H7 (cell line): ENCODE measurements at places on chromosomes 2 and 18. TPM values are rescaled to one million over a fixed set of nuclear protein-coding genes. Genes with fewer than 3 reads are reported as not detected.

- no peak for DNase-seq
Measured at GRCh38 chr2:228245601-228246000, 64.1 kb upstream of the SPHKAP start.

Gene RAB17
- 23.3 and 25.5 TPM in 2 replicates for total RNA-seq

Gene MOCOS
- 1.7 and 2.4 TPM in 2 replicates for total RNA-seq

Gene IL1R2
- 0.17 and 0.44 TPM in 2 replicates for total RNA-seq

- no peak for DNase-seq
Measured at GRCh38 chr2:46314065-46314835, 17.0 kb downstream of the EPAS1 start.

- DNase-seq: no peak
Measured at GRCh38 chr2:63876311-63876710, 34.6 kb downstream of the UGP2 start.

Gene CDH2
- total RNA-seq: 101 and 106 TPM in 2 replicates

Gene MROH2A
- not detected in 2 replicates for total RNA-seq

DNA sequence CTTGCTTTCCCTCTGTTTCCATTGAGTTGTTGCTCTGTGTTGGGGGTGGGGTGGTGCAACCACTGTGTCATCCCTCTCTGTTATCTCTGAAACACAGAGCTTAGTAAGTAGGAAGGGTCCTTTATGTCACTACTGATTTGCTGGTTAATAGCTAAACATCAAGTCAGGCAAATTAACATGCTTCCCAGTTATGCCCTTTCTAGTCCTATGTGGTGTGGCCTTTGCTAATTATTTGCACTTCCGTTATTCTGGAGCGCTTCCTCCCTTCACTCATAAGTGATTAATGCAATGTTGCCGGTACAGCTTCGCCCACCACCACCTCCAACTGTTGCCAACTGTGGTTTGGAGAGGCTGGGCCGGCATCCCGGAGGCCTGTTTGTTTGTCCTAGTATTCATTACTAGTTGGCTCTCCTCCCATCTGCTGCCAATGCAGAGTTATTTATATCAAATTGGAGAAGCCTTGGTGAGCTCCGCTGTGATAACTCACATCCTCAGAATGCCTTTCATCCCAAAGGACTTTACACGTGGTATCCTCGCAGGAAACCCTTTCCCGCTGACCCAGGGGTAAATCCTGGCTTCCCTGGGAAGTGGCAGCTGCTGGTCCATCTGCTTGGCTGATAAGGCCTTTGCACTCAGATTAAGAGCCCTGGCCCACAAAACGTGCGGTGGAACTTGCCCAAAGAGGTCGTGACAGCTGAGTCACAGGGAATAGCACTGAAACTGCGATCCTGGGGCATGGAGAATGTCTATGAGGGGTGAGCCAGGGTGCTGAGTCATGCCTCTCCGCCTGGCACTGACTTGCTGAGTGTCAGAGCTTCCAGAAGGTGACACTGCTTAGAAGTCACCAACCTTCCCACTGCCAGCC, 72.0 kb upstream of the ZCCHC2 start:
- no peak for DNase-seq

- no peak for DNase-seq
Measured at GRCh38 chr18:25061395-25061794, 290.6 kb downstream of the ZNF521 start.

Gene SERPINB8
- 0.07 and 1.6 TPM in 2 replicates for total RNA-seq

Gene NABP1
- total RNA-seq: 2.3 and 3.7 TPM in 2 replicates
